ENCODE measurements at places on chromosomes 2 and 18.

GRCh38 chr2:239788576-239789098, 236.5 kb downstream of the NDUFA10 start:
- DNase-seq, result no peak

GRCh38 chr2:231640641-231641111, 48.0 kb downstream of the TEX44 start:
- peak; percentile 38 for DNase-seq

- no peak for DNase-seq
These were observed 182.2 kb downstream of the PPP1R1C start for GRCh38 chr2:182167882-182168281.

DNA sequence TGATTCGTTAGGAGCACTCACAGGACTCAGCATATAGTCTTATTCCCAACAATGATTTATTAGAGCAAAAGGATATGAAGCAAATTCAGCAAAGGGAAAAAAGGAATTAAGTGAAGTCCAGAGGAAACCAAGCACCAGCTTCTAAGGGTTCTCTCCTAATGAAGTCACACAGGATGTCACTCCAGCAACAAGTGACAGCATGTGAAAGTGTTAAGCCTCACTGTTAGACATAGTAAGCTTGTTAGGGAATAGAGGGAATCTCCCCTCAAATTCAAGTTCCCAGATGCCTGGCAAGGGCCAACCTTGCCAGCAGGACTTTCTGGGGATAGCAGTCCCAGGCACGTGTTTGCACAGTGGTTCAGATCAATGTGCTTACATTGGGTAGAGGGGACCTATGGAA, 4.4 kb upstream of the SLC30A6 start:
- DNase-seq, result no peak

- DNase-seq, result no peak
These were observed 20.2 kb upstream of the ST3GAL5 start for GRCh38 chr2:85909005-85909404.

DNA sequence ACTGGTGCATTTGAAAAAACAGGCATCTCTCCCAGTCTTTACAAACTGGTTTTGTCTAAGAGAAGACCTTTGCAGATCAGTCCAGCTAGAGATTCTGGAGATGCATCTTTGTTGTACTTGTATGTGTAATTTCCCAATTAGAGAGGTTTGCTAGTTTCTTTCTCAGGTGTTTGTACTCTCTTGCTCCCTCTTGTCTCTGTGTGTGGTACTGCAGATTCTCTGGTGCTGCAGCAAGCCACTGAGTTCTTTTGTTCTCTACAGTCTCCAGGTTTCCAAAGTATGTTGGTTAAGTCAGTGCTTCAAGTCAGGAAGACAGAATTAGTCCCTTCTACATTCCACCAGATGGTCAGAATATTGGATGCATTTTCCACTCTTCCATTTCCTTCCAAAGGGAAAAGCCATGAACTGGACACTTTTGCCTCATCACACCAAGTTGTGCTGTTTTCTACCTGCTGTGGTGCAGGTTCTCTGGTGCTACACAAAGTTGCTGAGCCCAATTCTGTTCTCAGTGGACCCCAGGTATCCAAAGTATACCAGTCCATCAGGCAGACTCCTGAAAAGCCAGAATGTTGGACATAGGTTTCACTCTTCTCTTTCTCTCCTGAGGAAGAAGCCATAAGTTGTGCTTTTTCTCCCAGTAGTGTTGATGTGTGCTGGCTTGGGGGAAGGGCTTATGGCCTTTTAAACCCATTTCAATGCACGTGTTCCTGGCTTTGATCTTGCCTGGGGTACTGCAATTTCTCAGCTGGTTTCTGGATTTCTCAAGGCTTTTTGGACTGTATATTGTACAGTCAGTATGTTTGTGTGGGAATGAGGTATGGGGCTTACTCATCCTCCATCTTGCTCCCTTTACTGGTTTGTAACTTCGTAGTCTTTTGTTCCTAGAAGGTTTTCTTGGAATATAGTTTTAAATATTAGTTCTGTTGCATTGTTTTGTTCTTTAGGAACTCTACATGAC, 29.8 kb downstream of the EPC2 start:
- no peak for DNase-seq

- DNase-seq, result no peak
These were observed 6.3 kb upstream of the ASB1 start for GRCh38 chr2:238420442-238420841.

- no peak for DNase-seq
These were observed 2.2 kb downstream of the ALPI start for GRCh38 chr2:232458051-232458660.

DNA sequence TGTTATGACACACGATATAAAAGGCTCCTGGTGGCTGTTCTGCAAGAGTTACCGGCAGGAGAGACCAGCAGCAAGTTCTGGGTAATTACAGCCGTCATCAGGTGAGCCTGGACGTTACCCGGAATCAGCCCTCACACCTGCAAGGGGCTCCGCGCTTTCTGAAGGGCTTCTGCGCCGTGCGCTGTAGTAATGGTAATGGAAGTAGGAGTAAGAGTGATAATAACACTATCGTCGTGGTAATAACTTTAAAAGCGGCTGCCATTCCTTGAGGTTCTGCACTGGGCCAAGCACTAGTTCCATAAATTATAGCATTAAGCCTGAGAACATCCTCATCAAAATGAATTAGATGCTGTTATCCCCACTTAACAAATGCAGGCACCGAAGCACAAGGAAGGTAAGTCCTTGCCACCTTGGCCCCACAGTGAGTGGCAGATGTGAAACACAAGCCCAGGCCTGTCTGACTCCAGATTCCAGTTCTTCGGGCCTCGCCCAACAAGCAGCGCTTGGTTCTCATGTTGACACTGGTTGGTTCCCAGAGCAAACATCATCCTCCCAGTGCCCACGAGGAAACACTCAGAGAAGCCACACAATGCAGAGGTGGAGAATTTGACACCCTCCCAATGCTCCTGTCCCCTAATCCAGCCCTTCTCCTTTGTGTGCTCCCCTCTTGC, 205.2 kb downstream of the EIPR1 start:
- DNase-seq, result no peak

DNA sequence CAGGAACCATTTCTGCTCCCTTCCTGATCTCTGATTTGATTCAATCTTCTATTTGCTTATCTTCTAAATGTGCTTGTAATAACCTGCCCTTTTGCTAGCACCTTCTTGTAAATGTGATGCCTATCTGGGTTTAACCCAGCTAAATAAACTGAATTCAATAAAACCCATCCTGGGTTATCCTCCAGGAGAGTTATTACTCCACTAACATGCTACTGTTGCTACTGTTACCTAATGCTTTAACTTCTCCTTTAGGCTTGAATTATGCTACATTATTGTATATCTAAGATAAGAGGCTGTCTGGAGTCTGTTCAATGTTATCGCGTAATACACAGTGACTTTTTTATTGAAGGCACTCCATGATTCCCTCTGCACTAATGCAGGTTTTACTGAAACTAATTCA, 206.5 kb upstream of the CTAGE1 start:
- DNase-seq, result no peak

DNA sequence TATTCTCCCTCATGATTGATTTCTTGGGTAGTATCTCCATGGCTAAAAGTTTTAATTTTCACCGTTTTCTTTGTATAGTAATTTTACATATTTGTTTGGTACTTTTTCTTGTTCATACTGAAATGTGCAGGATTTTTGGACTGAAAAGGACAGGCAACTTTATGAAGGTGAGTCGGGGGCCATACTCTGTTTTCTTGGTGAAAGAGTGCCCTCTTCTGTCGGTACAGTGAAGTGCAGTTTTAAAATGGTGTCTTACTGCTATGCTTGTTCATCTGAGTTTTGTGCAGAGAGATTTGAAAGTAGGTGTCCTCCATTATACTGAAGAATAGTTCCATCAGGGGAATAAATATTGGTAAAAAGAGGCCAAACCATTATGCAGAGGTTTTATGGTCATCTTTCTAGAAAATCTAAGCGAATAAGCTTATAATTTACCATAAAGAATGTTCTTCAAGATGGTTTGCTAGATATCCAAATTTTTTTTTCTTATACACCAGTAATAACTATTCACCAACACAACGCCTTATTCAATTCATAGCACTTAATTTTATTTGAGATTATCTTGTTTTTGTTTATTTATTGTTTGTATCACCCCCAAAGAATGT, 8.7 kb upstream of the SERPINB13 start:
- no peak for DNase-seq

DNA sequence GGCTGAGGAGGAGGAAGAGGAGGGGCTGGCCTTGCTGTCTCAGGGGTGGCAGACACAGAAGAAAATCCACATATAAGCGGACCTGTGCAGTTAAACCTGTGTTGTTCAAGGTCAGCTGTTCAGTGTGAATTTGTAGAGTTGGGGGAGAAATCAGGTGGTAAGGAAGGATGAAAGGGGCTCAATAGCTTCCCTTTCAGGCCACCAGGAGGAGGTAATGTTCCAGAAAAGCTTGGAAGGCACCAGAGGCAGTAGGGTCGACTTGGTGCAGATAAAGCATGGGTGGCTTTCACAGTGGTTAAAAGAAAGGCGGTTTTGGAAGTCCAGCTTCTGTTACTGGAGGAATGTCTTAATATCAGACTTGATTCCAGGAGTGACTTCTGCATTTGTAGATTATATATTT, 167.4 kb downstream of the THSD7B start:
- DNase-seq, result no peak

GRCh38 chr2:142165790-142166189, 35.0 kb upstream of the LRP1B start:
- DNase-seq, result no peak

- DNase-seq, result no peak
These were observed 268.1 kb upstream of the CXCR4 start for GRCh38 chr2:136386046-136386445.

GRCh38 chr2:166888180-166888579, at the start of gene XIRP2:
XIRP2 (plus strand) TSS chr2:166888480; CDS start chr2:166903483, 15,003 bp downstream.
- no peak for DNase-seq

GRCh38 chr2:10900216-10901109, 11.3 kb upstream of the KCNF1 start:
- no peak for DNase-seq

- no peak for DNase-seq
These were observed 86.7 kb upstream of the SLC39A10 start for GRCh38 chr2:195570329-195570728.

- no peak for DNase-seq
These were observed 11.0 kb downstream of the PLA2R1 start for GRCh38 chr2:160051371-160051800.

- no peak for DNase-seq
These were observed 104.4 kb downstream of the CTIF start for GRCh38 chr18:48643262-48643661.

DNA sequence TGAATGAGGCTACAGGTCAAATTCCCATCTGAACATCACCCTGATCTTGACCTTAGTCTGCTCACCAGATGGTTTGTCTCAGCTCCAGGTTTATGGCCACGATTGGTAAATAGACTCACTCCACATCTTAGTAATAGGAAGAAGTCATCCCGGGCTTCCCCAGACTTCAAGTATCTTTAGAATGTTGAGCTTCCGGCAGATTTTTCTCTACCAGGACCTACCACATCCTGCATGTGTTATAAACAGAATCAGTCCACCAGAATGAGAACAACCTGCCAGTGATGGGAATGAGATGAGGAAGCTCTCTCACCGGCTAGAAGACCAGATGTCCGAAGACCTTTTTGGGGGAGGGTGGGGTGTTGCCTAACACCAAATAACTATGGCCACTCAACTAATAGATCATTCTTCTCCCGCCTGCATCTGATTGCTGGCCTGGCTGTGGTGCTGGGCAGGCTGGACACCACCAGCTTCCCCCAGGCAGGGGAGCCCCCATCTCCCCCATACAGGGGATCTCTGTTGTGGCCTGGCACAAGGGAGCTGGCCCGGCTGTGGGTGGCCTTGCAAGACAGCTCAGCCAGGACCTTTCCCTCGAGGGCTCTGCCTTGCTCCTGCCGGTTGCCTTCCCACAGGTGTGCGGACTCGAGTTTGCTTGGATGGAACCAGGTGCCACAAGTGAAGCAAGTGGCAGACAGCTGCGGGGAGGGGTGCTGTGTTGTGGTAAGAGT, 88.5 kb downstream of the SH3RF3 start:
- DNase-seq, result no peak

DNA sequence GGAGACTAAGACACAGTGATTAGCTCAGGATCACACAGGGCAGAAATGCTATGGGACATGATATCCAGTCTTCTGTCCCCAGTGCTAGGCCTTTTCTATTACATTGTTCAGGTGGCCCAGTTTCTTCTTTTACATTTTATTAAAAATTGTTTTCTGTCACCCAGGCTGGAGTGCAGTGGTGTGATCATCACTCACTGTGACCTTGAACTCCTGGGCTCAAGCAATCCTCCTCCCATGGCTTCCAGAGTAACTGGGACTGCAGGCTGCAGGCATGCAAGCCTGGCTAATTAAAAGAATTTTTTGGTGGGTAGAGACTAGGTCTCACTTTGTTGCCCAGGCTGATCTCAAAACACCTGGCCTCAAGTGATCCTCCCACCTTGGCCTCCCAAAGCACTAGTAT, 15.4 kb downstream of the PDK1 start:
- no peak for DNase-seq

- no peak for DNase-seq
These were observed 3.9 kb upstream of the FSIP2 start for GRCh38 chr2:185734658-185735057.

DNA sequence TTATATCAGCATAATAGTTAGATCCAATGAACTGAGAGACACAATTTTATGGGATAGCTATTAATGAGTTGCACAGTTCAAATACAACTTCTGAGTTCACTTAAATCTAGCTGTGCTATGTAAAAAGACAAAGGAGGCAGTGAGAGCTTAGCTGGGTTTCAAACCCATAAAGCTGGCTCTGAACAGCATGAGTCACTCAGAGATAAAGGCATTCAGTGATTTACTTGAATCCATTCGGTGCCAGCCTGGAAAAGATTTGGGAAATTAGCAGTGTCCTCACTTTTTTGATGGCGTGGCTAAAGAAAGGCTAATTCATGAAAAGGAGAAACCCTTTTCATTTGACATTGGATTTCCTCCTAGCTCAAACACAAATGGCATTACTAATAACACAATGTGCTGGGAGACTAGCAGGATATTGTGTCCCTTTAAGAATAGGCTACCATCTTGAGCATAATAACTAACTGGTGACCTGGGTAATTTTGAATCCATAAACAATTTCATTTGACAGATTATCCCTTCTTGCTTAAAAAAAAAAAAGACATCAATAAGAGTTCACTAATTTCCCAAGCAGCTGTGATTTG, 98.4 kb upstream of the NEUROD1 start:
- DNase-seq, result no peak

DNA sequence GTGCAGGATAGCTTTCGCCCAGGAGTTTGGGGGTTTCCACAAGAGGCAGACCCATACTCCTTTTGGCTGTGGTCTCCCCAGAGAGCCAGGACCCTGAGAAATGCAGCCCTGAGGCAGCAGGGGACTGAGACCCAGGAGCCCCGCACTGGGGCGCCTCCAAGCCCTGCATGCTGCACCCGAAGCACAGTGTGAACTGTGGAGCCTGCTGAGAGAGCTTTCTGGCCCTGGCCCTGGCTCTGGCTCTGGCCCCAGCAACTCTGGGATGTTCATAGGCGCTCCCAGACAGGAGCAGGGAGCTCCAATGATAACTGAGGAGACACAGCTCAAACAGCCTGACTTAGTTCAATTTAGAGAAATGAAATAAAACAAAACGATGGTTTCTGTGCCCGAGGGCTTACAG, 96.4 kb upstream of the TEX51 start:
- no peak for DNase-seq

GRCh38 chr2:220270481-220271070, 643.1 kb downstream of the SLC4A3 start:
- no peak for DNase-seq

- DNase-seq, result no peak
These were observed 3.4 kb downstream of the CHST9 start for GRCh38 chr18:27181726-27182125.

GRCh38 chr2:176793792-176794191, 418.8 kb upstream of the HNRNPA3 start:
- DNase-seq, result no peak

- DNase-seq, result no peak
These were observed 10.2 kb upstream of the TTC27 start for GRCh38 chr2:32617599-32618189.

GRCh38 chr2:131519466-131519865, 8.2 kb upstream of the CCDC74A start:
- DNase-seq, result no peak

Measured in hippocampal formation (tissue), 2 donors.